ENCODE measurements at places on chromosomes 12 and 14.

GRCh38 chr12:114477989-114478395 is 72.0 kb upstream of the TBX5 start:
- no peak for DNase-seq

- DNase-seq: no peak
Measured at GRCh38 chr12:51961834-51962233, 10.3 kb downstream of the ACVR1B start.

DNA sequence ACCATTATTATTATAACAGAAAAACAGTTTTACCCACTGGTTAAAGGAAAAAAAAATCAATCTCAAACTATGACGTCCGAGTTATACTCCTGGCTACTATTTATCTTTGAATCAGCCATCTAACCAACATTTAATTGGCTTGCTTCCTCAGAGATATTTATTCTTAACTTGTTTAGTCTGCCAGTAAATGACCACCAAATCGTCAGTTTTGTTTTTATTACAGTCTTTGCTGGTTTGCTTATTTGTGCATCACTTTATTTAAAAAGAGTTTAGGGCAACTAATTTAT is 71.2 kb downstream of the RASSF8 start:
- no peak for DNase-seq

- DNase-seq: no peak
Measured at GRCh38 chr14:33767586-33768457, 183.1 kb downstream of the EGLN3 start.

DNA sequence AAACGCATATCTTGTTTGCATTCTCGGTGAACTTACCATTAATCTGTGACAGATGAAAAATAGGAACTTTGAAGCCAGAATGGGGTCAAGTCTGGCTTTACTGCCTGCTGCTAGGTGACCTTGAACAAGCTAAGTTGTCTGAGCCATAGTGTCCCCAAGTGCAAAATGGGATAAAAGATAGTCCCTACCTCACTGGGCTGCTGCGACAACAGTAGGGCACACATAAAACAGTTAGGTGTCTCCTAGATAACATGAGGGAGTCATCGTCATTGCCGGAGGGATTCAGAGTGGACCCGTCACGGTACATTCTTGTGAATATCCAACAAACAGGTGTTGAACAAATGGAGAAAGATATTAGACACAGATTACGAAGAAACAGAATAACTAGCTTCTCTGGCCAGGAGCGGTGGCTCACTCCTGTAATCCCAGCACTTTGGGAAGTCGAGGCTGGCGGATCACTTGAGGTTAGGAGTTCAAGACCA is 71.2 kb downstream of the NINJ2 start:
- no peak for DNase-seq

DNA sequence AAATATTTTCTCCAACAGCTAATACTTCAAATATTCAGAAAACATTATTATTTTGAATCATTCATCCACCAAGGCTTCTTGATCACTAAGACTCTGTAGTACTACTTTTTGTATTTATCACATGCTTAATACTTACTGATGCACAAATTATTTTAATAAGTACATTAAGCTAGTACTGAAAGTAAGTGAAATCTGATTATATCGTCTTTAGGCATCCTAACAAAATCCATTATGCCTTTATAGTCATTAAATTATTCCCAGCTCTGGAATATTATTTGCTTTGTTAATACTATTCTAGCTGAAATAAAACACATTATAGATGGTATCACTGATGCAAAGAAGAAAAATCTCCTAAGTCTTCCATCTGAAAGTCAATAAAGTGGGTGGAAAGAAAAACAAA is 75.1 kb upstream of the TTC7B start:
- DNase-seq: no peak

GRCh38 chr14:104190396-104191000 is 52.1 kb downstream of the KIF26A start:
- DNase-seq: no peak

GRCh38 chr12:28507033-28507432 is 316.8 kb downstream of the CCDC91 start:
- DNase-seq: peak; percentile 40

DNA sequence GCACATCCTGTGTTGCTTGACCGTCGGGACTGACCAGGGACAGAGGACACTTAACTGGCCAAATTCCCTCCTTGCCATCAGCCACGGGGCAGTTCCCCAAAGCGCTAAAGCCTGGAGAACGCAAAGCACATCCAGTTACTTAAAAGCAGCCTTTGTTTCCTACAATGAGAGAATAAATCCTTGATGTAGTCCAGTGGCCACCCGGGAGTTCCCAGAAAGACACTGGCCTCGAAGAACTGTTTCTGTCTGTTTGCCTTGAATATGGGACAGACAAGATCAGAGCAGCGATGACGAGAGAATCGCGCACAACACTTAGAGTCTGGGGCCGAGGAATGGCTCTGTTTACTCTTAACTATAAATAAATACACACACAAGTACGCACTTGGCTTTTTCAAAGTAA is 102.2 kb downstream of the TNFAIP2 start:
- no peak for DNase-seq
